Gastroesophageal sphincter (tissue), 4 donors: ENCODE measurements at places on chromosomes 5 and 9. TPM values are rescaled to one million over a fixed set of nuclear protein-coding genes. Genes with fewer than 3 reads are reported as not detected.

DNA sequence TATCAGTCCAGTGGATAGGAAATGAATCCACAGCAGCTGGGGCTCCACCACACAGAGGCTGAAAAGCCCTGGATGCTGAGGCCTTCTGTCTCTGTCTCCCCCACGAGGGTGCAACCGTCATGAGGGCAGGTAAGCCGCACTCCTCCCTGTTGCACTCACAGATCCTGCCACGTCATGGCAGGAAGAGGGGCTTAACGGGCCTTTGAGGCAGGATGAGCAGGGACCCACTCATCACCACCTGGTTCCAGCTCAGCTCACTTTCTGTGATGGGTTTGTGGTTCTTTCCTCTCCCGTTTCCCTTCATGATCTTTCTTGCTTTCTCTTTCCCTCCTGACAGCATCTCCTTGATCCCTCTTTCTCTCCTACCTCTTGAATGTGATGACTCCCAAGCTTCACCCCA lies 575.2 kb downstream of the CCDC171 start:
- ATAC-seq: no peak

- no peak for ATAC-seq
Measured at GRCh38 chr5:181092428-181092827, 38.5 kb downstream of the OR2V1 start.

DNA sequence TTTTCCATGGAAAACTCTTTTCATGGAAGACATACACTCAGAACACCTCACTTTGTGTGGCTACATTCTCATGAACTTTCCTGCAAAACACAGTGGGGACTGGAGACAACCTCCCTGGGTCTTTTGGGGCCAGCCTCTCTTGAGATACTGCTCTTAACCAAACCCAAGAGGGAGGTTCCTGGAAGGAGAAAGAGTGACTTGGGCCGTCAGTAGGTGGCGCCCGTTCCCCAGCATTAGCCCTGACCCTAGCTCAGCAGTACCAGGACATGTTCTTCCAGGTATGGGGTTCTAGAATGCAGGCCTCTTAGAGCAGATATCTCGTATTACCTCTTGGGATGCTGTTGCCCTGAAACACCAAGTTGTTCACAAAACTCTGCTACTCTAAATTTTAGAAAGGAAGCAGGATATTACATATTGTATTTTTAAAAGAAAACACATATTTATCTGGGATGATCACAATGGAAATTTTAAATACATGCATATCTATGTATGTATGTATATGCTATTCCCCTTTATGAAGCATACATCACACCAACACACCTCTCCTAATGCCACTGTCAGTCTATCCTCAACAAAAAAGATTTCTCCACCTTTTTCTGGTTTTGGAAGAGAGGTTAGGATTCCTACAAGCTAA lies 15.8 kb upstream of the GLIS3 start:
- peak; percentile 87 for ATAC-seq

DNA sequence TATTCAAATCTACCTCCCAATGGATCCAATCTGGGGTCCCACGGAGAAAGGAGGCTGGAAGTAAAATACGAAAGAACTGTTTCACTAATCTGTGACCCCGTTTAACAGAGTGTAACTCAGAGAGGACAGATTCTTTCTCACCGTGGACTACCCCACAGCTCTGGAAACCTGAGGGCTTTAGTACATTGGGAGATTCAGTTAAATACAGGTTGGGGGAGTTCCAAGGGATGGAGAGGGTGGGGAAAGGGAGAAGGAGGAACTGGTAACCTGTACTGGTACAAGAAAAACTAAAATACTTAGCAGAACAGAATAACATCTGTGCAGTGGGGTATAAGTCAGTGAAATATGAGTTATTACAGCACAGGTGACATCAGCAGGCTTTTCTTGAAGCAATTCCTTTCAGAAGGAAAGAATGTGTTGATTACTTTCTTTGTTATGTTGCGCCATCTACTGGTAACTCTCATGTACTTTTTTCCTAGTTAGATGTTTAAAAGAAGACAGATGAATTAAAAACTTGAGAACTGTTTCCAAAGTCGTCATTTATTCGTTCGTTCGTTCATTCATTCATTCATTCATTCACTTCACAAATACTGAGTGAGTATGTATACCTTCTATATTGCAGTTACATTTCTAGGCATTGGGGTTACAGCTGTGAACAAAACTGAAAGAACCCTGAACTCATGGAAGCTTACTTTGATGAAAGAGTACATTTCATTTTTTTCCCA lies 30.0 kb upstream of the STOM start:
- peak; percentile 60 for ATAC-seq

The OTP gene
- not detected for total RNA-seq

The F12 gene
- not detected for total RNA-seq
